ENCODE measurements at places on chromosomes 11 and 22.

GRCh38 chr11:47775240-47775869 is 8.2 kb upstream of the FNBP4 start:
- DNase-seq = no peak

DNA sequence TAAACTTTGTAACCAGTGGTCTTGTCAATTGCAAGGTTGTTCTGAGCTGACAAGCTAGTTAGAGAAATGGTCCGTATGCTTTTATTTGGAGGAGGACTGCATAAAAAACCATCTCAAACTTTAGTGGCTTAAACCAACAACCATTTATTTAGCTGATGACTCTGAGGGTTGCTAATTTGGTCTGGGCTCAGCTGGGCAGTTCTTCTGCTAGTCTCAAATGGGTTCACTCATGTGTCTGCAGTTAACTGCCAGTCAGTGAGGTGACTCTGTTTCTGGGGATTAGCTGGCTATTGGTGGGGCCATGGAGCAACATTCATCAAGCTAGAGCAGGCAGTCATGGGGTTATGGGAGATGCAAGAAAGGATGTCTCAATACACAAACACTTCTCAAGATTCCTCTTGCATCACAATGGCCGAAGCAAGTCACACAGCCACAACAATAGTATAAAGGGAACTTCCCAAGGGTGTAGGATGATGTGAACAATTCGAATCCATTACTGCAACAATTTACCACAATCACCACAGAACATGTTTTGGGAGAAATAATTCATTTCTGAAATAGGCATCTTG is 521.9 kb downstream of the INSC start:
- no peak for DNase-seq

- DNase-seq = no peak
These were observed 31.7 kb downstream of the TPCN2 start for GRCh38 chr11:69080257-69080995.

DNA sequence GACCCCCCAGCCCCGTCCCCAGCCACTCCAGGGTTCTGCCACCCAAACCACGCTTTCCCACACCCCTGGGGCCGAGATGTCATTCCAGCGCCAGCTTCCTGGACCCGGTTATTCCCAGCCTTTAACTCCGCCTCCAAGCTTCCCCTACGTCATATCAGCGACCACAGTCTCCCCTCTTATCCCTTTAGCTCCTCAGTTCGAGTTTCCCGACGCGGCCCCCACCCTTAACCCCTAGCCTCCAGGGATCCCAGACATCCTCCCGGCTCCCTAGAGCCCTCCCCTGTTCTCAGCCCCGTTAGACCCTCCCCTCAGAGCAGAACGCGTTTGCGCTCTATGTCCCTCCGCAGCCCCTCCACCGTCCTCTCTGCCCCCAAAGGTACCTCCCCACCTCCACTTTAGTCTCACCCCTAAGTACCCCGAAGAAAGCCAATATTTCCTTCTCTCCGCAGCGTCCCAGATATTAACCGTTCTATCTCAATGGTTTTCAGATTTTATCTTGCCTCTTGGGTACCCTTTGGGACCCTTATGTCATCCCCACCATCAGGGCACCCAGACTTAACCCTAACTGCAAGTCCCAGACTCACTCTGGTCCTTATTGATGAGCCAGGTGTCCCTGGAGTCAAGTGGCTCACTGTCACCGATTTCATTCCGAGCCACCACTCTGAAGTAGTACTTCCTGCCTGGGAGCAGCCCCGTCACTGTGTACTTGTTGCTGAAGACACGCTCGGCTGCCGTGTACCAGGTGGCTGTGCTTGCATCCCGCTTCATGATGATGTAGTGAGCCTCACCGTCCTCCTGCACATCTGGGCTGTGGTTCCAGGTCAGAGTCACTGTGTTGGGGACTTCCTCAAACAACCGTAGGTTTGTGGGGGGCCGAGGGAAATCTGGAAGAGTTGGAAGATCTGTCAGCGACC is 8.0 kb downstream of the TMEM86A start:
- DNase-seq = no peak

All from SK-MEL-5 (cell line).